ENCODE measurements at places on chromosomes 12 and 14.

- no peak for DNase-seq
Observed at GRCh38 chr12:124404162-124404784, 109.4 kb downstream of the RFLNA start.

DNA sequence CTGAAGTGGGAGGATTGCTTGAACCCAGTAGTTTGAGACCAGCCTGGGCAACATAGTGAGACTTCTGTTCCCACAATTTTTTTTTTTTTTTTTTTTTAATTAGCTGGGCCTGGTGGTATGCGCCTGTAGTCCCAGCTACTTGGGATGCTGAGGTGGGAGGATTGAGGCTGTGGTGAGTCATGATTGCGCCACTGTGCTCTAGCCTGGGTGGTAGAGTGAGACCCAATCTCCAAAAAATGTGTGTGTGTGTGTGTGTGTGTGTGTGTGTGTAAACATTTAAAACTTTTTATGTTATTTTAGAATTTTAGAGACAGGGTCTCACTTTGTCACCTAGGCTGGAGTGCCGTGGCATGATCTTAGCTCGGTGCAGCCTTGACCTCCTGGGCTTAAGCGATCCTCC is 6.8 kb downstream of the PPP1R36 start:
- DNase-seq = no peak

DNA sequence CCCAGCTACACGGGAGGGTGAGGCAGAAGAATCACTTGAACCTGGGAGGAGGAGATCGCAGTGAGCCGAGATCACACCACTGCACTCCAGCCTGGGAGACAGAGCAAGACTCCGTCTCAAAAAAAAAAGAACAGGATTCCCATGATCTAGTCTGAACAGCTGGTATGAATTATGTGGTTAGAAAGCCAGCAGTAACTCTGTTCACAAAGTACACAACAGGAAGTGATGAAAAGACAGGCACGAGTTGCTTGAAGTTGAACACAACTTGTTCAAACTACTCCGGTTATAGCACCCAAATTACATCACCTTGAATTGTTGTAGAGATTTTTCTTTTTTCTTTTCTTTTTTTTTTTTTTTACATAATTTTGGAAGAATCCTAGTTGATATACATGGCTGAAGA is 238.8 kb upstream of the RGS6 start:
- no peak for DNase-seq

- no peak for DNase-seq
Observed at GRCh38 chr12:114687802-114688201, 3.8 kb upstream of the TBX3 start.

DNA sequence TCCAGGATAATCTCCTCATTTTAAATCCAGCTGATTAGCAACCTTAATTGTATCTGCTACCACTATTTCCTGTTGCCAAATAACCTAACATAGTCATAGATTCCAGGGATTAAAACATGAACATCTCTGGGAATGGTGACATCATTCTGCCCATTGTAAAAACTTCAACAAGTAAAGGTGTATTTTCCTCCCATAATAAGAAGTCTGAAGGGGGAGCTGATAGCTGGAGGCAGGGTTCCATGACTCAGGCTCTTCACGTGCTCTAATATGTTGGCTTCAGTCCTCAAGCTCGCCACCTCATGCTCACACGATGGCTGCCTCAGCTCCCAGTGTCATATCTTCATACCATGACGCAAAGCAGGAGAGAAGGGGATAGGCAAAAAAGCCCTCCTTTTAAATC is 172.0 kb upstream of the VASH1 start:
- DNase-seq = no peak

DNA sequence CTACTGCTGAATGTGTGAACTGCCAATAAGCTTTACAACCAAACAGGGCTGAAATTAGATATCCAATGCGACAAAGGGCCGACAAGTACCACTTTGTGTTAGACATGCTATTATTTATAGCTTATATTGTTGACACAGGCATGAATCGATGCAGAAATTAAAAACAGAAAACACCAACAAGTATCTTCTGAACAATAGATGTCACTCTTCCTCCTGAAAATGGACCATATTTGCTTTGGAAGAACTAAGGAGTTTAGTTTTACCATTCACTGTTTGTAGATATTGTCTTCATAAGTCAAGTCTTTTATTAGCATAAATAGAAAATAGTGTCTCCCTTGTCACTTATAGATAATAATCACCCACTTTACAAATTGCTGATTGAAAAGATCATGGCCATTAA is 86.5 kb downstream of the LRIG3 start:
- DNase-seq = no peak

DNA sequence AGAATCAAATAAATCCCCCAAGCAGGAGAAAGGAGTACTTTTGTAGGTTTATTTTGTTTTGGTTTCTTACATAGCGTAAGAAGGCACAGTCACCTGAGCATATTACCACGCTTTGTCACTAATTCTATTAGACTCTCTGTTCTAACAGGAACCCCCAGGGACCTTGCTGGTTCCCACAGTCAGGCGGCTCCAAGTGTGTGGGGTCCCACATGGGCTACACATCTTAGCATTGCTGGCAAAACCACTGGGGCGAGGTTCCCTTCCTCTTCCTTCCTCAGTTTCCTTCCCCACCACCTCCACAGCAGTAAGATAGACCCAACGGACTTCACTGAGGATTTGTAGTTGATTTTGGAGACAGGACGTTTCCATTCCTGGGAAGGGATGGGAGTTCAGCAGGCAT is 49.1 kb downstream of the TMEM132C start:
- DNase-seq = no peak

- DNase-seq = no peak
Observed at GRCh38 chr12:62248873-62249272, 11.3 kb upstream of the USP15 start.

DNA sequence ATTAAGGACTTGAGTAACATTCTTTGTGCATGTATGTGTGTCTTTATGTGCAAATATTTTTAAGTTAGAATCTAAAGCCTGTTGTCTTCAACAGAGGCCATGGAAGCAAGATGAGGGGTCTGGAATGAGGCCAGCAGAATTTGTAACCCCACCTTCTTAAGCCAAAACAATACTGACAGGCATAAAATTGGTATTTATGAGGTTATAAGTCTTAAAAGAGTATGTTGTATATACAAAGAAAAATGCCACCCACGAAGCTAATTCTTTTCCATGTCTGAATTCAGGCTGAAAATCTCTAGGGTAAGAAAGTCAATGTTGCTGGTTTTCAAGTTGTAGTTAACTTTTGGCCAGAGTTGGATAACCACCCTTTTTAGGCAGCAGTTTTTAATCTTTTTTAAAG is 86.2 kb upstream of the TMTC1 start:
- no peak for DNase-seq

GRCh38 chr14:85915711-85916110 is 385.8 kb downstream of the FLRT2 start:
- no peak for DNase-seq

Data from activated CD8-positive, alpha-beta memory T cell treated with anti-CD3 and anti-CD28 coated beads for 1 hour (primary cell).